ENCODE measurements at places on chromosomes 3 and 15. TPM values are rescaled to one million over a fixed set of nuclear protein-coding genes. Genes with fewer than 3 reads are reported as not detected.

- DNase-seq: no peak
Measured at GRCh38 chr15:85404918-85405866, 24.8 kb downstream of the AKAP13 start.

DNA sequence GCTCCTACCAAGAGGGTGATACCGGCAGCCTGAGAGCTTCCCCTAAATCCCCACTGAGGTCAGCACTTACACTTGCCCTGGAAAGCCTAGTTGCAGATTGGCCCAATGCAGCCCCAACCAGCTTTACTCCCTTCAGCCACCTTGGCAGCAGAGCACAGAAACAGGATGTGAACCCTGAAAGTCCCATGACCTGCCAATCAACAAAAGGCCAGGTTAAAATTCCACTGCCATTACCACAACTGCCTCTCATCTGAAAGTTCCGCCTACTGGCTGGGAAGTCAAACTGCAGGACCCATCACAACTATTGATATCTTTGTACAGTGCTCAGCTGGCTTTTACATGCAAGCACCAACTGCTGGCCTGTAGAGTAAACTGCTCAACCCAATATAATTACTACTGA is 156.2 kb downstream of the ZMAT3 start:
- DNase-seq: no peak

GRCh38 chr3:99823723-99824711 is 6.4 kb downstream of the CMSS1 start:
- no peak for DNase-seq

DNA sequence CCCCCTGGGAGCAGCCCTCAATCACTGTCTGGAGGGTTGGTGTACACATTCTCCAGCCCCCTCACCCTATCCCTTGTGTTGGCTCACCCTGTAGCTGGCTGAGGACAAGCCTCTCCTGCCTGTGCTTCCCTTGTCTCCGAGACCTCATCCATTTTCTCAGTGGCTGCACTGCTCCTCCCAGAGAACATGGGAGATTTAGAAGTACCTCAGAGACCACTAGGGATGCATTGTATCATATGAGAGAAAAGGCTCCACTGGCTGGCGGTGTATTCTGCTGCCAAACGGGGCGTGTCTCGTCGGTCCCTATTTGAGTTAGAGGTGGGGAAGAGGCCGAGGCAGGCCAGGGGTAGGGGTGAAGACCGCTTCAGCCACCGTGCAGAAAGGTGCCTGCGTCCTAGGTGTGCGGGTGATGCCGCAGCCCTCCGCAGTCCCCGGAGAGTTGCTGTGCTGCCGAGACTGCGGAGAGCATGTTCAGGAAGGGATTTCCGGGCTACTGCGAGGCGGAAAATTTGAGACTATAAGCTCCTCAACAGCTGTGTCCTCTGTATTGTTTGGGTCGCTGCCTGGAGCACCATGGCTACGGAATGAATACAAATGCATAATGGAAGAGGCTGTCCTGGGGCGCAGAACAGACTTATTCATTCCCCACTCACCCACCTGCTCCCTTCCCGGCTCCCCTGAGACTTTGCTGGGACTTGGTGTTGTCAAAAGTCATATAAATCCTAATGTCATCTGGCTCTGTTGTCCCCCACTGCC is 43.8 kb downstream of the SPSB4 start:
- peak; percentile 69 for DNase-seq

- no peak for DNase-seq
Measured at GRCh38 chr3:160587105-160587504, 21.7 kb upstream of the KPNA4 start.

GRCh38 chr3:10371167-10371566 is 50.3 kb upstream of the SEC13 start:
- DNase-seq: no peak

GRCh38 chr3:2783261-2783660 is 326.9 kb downstream of the IL5RA start:
- no peak for DNase-seq

DNA sequence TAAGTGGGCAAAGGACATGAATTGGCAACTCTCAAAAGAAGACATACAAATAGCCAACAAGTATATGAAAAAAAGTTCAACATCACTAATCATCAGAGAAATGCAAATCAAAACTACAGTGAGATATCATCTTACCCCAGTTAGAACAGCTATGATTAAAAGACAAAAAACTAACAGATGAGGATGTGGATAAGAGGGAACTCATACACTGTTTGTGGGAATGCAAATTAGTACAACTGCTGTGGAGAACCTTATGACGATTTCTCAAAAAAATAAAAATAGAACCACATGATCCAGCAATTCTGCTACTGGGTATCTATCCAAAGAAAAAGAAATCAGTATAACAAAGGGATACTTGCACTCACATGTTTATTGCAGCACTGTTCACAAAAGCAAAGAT is 28.6 kb downstream of the NEK10 start:
- no peak for DNase-seq

Gene SLC27A2
- polyA plus RNA-seq: 2.1 TPM

Gene CX3CR1
- 3.5 TPM for polyA plus RNA-seq

DNA sequence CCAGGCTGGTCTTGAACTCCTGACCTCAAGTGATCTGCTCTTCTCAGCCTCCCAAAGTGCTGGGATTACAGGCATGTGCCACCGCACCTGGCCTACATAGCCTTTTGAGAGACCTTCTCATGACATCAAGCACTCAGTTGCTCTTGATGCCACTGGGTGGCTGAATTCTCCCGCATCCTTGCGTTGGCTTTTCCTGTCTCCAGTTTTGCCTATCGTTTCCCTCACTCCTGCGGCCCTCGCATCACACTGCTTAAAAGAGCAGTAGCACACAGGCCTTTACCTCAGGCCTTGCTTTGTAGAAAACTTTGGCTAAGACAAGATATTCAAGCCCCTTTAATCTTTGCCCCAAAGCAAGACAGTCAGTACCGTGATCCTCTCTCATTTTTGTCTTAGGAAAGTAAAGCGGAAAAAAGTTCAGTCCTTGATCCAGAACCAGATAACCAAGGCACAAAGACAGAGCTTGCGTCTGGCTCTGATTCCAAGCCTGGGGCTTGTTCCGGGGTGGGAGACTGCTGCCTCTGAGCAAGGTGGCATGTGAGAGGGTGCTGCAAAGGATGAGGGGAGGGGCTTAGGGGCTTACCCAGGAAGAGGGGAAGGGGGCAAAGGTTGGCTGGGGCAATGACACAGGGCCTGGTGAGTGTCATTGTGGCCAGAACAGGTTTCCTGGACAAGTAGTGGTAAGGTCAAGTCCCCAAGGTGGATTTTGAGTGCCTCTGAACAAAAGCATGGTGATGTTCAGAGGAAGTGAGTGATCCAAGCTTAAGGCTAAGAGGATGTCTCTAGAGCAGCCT is 175.0 kb upstream of the TLE3 start:
- no peak for DNase-seq
